ENCODE measurements at places on chromosomes 11 and 22.

- peak; percentile 49 for DNase-seq
These were observed at the start of gene ARHGAP42 for GRCh38 chr11:100687054-100687629. Gene ARHGAP42, plus strand, starts transcription at chr11:100687288. Its CDS starts 391 bp downstream, at chr11:100687679.

DNA sequence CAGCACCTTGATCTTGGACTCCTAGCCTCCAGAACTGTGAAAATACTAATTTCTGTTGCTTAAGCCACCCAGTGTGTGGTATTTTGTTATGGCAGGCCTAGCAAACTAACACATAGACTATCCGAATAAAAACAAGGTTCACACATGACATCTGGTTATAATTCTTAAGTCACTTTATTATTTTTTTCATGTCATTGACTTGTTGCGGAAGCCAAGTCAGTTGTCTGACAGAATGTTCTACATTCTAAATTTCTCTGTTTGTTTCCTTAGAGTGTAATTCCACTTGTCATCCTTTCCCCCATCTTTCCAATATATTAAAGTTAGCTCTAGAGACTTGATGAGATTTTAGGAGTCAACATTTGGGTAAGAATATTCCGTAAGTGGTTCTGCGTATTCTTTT lies 40.6 kb downstream of the RAB30 start:
- no peak for DNase-seq

DNA sequence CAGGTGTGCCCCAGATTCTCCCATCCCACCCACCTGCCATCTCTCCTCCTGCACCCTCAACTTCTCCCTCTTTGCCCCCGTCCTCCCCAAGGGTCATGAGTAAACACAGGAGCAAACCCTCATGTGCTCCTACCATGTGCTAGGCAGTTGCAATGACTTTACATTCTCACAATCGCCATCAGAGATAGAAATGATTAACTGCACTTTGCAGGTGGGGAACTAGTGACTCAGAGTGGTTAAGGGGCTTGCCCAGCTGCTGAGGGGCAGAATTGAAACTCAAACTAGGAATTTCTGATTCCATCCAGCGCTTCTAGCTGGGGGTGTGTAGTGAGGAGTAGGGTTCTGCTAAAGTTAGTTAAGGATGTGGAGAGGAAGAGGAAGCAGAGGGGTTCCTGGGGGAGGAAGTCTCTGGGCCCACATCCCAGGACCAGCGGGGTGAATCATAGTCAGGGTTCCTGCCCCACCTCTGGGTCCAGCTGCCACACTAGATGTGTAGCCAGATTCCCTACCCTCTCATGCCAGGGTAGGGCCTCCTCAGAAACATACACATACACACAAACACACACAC lies 16.0 kb upstream of the PRG2 start:
- DNase-seq, result no peak

GRCh38 chr22:27962268-27963044 lies 43.4 kb upstream of the PITPNB start:
- no peak for DNase-seq

GRCh38 chr11:118126082-118126838 lies 26.4 kb downstream of the SCN4B start:
- no peak for DNase-seq

GRCh38 chr11:19806251-19806650 lies 93.6 kb downstream of the NAV2 start:
- DNase-seq, result no peak

- no peak for DNase-seq
These were observed 1.2 kb upstream of the MIOX start for GRCh38 chr22:50485221-50486131.

DNA sequence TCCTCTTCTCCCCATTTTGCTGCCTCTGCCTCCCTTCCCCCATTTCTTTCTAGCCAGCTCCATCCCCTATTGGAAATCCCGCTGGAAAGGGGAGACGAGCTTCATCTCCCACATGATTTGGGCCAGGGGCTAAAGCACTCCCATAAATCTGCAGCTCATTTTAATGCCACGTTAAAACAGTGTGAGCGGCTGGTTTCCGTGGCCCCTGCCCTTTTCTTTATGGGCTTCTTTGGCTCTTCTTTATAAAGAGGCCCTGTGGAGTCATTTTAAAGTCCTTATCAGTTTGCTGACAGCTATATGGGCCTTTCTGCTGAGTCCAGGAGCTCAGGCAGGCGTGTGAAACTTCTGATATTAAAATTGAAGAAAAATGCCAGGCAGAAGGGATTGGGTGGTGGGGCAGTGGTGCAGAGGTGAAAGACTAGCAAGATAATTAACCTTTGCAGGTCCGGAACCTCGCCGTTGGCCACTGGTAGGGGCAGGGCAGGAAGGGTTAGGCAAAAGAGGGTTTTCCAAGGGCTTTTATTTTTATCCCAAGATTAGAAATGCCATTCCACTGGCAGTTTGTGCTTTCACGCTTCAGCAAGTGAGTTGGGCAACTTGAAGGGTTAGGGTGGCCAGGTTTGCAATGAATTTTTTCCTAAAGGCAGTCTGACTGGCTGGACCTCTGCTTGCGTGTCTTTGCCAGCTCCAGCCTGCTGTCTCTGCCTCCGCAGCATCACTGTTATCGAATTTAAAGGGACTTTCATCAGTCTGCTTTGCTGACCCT lies 44.3 kb downstream of the EXT2 start:
- no peak for DNase-seq

Measured in prostate gland (tissue), 2 donors.